ENCODE measurements at places on chromosomes 1 and 21.

DNA sequence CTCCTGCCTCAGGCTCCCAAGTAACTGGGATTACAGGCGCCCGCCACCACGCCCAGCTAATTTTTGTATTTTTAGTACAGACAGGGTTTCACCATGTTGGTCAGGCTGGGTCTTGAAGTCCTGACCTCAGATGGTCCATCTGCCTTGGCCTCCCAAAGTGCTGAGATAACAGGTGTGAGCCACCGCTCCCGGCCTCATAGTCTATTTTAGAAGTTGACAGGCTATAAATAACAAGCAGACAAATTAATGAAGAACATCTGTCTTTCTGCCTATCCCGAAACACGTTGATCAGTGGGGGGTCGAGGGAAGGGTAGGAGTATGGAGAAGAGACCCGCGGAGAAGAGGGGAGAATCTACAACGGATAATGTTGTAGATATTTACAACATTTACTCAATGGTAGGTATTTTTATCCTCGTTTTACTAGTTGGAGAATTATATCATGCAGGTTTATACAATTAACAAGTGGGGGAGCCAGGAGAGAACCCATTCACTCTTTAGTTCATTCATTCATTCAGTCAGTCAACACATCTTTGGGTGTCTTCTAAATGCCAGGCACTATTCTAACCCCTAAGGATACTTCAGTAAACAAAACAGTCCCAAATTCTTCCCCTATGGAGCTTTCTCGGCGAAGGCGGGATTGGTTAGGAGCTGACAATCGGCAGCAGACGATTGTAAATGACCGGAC is 497 bp upstream of the IFNAR2 start:
- DNase-seq = no peak

GRCh38 chr1:54014009-54014629 is 3.9 kb downstream of the LDLRAD1 start:
- no peak for DNase-seq

DNA sequence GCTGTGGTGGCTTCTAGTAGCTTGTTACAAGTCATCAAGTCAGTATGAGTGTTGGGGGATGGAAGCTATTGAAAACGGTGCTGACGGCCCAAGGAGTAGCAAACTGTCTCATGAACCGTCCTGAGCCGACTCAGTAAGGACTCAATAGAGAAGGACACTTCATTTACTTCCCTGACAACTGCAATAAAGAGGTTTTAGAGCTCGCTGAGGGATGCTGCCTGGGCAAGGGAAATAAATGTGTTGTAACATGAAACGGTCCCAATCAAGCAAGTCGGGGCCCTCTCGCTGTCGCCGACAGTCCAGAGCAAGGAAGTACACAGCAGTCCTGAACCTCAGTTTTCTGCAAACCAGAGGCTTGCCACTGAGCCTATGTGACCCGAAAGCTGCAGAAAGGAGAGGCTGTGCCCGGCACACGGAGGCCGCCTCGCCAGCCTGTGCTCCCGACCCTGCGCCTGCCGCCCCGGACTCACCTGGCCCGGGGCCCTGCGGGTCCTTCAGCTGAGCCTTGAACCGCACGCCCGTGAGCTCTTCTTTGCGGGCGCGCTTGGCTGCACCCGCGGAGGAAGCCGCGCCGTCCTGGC is 423 bp downstream of the URB1 start:
- DNase-seq = no peak

- DNase-seq = no peak
Observed at GRCh38 chr1:116311193-116311592, 61.9 kb upstream of the ATP1A1 start.

GRCh38 chr1:31978843-31979400 is 34.7 kb upstream of the KHDRBS1 start:
- DNase-seq = no peak

- no peak for DNase-seq
Observed at GRCh38 chr1:171736196-171736595, 5.7 kb downstream of the VAMP4 start.

GRCh38 chr1:24206083-24206464 is 19.0 kb upstream of the IFNLR1 start:
- DNase-seq = no peak

DNA sequence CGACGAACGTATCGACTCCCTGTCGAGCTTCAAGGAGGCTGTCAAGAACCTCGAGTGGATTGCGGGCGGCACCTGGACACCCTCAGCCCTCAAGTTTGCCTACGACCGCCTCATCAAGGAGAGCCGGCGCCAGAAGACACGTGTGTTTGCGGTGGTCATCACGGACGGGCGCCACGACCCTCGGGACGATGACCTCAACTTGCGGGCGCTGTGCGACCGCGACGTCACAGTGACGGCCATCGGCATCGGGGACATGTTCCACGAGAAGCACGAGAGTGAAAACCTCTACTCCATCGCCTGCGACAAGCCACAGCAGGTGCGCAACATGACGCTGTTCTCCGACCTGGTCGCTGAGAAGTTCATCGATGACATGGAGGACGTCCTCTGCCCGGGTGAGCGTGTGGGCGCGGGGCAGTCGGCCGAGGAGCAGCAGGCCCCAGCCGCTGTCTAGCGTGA is 28.0 kb downstream of the COL6A2 start:
- no peak for DNase-seq

GRCh38 chr1:32480761-32481160 is 15.9 kb downstream of the ZBTB8B start:
- no peak for DNase-seq

GRCh38 chr1:25609921-25610320 is 6.7 kb upstream of the MAN1C1 start:
- no peak for DNase-seq

DNA sequence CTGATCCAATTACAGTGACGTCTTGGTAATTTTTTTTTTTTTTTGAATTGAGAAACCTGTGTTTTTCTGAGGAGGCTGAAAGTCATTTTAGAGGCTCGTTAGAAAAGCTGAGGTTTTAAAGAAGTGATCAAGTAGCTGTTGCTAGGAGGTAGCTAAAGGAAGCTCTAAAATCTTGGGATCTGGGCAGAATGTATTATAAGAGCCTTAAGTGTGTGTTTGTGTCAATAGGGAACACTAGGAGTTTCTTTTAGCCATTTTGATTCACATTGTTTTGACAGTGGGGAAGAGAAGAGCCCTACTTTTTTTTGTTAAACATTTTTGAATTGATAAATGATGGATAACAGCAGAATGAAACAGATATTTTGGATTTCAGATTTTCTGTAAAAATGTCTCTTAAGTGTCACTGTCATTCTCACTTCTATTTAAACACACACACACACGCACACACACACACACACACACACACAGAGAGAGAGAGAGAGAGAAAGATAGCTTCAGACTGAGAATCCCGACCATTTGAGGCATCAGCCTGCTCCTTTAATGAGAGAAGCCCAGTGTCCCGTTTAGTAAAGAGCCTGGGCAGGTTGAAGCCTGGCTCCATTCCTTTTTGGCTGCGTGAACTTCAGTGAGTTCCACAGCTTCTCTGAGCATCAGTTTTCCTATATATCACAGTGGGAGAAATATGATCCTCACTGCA is 79.1 kb upstream of the GPR88 start:
- no peak for DNase-seq

DNA sequence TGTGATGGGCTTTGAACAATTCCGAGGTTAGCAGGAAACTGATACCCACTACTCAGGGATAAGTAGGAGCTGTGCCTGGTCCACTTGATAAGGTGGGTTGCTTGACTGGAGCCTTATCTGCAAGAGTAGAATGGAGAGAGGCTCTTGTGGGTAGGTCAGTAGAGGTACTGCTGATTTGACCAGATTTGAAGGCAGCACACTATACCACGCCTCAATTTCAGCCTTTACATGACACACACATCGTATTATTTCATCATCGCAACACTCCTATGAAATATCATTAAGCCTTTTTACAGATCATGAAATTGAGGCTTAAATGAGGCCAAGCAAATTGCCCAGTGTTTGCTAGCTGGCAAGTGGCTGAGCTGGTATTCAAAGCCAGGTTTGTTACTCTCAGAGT is 69.6 kb downstream of the KCNJ15 start:
- no peak for DNase-seq

- peak; percentile 91 for DNase-seq
Observed at GRCh38 chr21:33976082-33977016, 60.7 kb upstream of the ATP5PO start.

DNA sequence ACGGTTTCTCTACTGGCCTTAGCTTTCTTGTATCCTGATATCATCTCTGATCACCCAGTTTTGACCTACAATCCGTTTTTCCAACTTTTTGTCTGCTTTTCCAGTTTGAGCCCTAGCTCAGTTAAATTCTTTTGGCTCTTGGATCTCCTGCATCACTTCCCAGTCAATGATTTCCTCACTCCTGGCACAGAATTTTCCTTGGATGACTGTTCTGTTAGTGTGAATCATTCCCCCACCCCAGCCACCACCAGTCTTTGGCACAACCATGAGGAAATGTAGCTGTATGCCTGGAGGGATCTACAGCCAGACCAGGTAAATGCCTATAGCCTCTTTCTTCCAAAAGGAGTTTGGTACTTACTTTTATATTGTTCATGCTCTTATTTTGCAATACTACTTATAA is 187.2 kb upstream of the PTGFR start:
- peak; percentile 87 for DNase-seq

DNA sequence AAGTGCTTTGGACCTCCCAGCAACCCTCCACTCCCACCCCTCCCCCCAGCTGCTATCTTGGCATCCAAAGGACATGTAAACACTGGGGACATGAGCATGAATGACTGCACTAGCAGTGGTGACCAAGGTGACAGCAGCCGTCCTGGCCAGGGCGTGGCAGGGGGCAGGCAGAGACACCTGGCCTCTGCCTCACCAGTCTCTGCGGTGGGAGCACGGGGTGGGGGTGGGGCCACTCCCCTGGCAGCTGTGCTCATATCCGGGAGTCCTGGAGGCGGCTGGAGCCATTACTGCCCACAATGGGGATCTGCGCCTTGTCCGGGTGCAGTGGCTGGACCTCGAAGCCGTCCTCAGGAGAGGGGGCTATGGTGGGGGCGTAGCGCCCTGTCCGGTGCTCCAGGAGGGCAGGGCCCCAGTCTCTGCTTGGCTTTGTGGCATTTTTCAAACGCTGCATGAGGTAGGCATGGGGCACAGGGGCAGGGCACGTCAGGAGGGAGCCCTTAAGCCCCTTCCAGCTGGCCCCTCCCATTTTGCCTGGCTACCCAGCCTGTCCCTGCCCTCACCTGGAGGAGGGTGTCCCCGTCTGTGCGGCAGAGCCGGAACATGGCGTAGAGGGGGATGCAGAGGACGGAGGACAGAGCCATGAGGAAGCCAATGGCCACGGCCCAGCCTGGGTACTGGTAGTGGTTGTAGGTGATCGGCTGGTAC is 6.0 kb downstream of the CCDC24 start:
- no peak for DNase-seq

- DNase-seq = no peak
Observed at GRCh38 chr1:206925106-206925736, 3.5 kb upstream of the FCMR start.

DNA sequence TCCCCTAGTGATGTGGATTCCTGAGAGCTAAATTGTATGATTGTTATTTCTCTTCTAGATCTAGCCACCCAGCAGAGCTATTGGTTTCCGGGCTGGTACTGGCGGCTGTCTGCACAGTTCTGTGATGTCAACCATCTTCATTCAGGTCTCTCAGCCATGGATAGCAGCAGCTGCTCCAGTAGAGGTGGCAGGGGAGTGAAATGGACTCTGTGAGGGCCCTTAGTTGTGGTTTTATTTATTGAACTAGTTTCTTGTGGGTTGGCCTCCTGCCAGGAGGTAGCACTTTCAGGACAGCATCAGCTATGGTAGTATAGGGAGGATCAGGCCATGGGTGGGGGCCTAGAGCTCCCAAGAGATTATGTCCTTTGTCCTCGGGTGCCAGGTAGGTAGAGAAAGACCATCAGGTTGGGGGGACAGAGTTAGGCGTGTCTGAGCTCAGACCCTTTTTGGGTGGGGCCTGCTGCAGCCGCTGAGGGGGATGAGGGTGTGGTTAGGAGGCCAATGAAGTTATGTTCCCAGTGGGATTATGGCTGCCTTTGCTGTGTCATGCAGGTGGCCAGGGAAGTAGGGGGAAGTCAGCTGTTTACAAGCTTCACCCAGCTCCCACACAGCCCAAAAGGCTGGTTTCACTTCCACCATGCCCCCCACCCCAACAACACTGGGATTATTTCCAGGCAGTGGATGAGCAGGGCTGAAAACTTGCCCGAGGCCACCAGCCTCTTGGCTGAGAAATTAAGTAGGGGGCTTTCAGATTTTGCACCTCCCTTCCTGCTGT is 55.1 kb upstream of the RGS4 start:
- no peak for DNase-seq

GRCh38 chr1:213330281-213330680 is 279.2 kb downstream of the RPS6KC1 start:
- no peak for DNase-seq

DNA sequence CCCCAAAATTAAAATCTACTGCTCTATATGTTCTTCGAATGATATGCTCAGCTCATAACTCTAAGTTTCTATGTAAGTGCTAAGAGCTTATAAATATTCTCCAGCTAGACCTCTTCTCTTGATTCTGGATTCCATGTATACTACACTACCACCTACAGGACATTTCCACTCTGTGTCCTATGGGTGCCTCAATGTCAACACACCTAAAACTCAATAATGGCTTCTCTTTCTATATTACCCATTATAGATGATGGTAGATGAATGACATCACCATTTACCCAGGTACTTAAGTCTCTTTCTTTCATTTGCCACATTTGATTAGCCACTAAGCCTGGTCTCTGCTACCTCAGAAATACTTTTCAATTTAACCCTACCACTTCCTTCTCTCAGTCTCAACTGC is 41.3 kb downstream of the TBX19 start:
- no peak for DNase-seq

DNA sequence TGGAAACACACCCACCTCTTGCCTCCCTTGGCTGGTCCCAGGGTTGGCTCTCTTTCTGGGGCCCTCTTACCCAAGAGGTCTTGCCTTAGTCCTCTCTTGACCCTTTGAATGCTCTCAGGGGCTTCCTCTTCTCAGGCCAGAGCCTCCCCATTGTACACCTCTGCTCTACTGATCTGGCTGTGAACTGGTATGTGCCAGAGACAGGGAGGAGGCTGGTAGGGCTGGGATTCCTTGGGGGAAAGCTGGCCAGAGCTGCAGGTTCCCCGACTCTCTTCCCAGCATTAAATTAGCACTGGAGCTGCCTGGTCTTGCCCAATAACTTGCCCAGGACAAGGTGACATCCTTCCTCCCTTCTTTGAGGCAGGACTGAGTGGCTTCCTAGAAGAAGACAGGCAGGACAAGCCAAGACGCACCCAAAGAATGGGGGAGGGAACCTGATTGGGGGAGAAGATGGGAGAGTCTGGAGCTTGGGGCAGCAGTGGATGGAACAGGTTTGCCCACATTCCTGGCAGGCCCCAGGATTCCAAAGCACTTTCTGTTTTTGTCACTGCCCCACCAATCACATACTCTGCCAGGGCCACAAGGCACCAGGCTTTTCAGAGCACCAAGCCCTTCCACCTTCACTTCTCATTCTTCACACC is 37.2 kb upstream of the CITED4 start:
- no peak for DNase-seq

DNA sequence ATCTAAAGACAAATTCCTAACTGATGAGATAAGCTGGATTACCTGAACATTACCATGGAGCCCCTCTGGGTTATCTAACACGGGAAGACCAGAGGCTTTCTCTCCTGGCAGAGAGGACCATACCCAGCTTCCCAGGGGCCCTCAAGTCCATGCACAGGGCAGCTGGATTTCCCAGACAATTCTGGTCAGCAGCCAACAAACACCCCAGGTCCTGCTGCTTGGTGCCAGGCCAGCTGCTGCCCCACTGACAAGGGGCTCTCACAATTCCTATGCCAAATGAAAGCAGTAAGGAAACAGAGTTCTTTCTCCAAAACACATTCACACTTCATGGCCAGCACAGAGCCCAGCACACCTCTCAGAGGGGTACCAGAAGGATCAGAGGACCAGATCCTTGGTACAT is 114.2 kb downstream of the HLCS start:
- no peak for DNase-seq

GRCh38 chr1:245225322-245226202 is 70.8 kb downstream of the KIF26B start:
- DNase-seq = no peak
